ENCODE measurements at places on chromosomes 16 and 17.

DNA sequence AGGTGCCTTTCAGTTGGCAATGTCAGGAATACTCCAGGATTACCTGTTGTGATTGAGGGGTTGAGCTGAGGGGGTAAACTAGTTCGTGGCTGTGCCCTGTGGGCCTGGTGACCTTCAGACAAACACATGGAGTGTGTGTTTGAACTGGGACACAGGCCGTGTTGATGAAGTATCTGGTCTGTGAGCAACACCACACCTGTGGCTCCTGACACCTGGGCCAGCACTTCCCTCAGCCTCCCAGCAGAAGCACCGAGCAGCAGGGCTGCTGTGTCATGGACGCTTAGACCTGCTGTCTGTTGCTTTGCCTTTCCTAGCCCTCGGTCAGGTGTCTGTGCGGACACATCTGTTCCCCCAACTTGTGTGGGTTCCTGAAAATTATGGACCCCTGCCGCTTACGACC lies 82.9 kb downstream of the KSR1 start:
- DNase-seq: no peak

- no peak for DNase-seq
Observed at GRCh38 chr16:50534556-50534955, 13.6 kb upstream of the NKD1 start.

GRCh38 chr16:57661510-57661909 lies 6.6 kb upstream of the ADGRG3 start:
- DNase-seq: no peak

GRCh38 chr17:77437017-77437416 lies 296.2 kb downstream of the SEC14L1 start:
- no peak for DNase-seq

GRCh38 chr16:73037331-73037745 lies 10.6 kb downstream of the ZFHX3 start:
- no peak for DNase-seq
